ENCODE measurements at places on chromosomes 3 and 15.

DNA sequence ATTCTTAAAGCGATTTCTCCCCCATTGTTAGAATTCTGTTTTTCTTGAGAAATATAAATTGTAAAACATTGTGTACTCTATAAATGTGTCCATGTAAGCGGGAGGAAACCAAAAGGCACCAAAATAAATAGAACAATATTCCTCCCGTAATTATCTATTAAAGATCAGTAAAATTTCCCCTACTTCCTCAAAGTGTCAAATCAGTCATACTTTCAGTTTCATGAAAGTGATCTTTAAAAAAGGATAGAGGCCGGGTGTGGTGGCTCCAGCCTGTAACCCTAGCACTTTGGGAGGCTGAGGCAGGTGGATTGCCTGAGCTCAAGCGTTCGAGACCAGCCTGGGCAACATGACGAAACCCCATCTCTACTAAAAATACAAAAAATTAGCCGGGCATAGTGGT, 278.9 kb downstream of the MECOM start:
- no peak for DNase-seq

DNA sequence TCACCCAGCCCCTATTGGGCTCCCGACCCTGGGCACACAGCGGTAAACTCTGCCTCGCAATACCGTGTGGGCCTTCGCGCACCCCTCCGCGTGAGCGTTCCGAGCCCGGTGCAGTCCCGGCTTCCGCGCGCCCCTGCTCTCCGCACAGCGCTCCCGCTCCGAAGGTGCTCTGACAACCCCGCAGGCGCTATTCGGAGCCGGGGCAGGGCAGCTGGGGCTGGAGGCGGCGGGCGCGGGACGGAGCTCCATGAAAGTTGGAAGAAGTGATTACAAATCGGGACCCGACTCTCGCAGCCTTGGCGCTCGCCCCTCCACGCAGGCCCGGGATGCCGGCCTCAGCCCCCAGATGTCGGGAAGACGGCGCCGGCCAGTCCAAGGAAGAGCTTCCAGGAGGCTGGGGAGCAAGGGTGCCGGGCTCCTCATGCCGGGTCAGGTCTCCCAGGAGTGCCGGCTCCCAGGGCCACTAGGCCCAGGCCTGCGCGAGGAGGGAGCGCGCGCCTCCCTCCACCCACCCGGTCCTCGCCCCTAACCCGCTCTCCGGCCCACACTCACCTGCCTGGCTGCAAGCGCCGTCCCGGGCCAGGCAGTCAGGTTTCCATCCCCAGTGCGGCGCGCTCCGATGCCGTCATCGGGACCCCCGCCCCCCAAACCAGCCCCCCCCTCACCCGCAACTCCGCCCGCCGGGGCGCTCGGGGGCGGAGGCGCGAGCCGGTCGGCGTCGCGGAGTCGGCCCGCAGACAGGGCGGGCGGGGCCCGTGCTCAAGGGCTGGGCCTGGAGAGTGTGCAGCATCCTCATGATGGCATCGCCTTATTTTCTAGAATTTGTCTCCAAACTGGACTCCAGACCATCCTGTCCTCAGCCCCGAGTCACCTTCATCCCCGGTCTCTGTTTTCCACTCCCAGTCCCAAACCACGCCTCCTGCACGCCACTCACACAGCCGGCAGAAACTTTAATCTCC, at the start of gene KIF7:
KIF7 (minus strand) TSS at position 621 of the 959 bp plus-strand sequence. CDS start 2,537 bp downstream, outside the sequence.
- DNase-seq: peak; percentile 33

- peak; percentile 94 for DNase-seq
These were observed 432 bp upstream of the LPP start for GRCh38 chr3:188153437-188154013.

- peak; percentile 83 for DNase-seq
These were observed 82.4 kb upstream of the PRR23C start for GRCh38 chr3:139127101-139127500.

GRCh38 chr3:171933441-171933840, 90.3 kb downstream of the TMEM212 start:
- DNase-seq: no peak

- no peak for DNase-seq
These were observed 353.9 kb upstream of the ROPN1 start for GRCh38 chr3:124345845-124346244.

- DNase-seq: peak; percentile 72
These were observed 401.5 kb upstream of the PROK2 start for GRCh38 chr3:72186400-72186855.

GRCh38 chr3:194960446-194961032, 274.9 kb downstream of the FAM43A start:
- no peak for DNase-seq

DNA sequence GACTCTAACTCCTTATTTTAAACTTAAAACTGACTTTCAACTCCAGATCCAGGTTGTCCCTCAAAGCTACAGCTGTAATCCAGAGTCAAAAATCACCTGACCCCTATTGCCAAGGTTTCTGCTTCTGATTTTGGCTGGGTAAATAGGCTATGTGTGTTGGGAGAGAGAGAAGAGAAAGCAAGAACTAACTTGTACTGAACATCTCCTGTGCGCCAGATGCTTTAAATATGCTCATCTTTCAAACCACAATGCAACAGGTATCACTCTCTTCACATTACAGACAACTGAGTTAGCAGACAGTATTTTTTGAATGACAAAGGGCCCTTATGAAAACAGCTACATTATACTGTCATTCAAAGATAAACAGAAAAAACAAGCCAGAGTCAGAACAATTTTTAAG, 7.0 kb downstream of the WWTR1 start:
- no peak for DNase-seq

DNA sequence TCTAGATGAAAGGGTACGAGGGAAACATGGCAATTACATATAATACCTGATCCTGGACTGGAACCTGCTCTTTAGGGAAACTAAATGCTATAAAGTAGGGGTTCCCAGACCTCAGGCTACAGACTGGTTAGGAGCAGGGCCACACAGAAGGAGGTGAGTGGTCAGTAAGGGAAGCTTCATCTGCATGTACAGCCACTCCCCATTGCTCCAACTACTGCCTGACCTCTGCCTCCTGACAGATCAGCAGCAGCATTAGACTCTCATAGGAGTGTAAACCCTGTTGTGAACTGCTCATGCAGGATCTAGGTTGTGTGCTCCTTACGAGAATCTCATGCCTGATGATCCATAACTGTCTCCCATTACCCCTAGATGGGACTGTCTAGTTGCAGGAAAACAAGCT, 78.9 kb upstream of the PSMD6 start:
- no peak for DNase-seq

DNA sequence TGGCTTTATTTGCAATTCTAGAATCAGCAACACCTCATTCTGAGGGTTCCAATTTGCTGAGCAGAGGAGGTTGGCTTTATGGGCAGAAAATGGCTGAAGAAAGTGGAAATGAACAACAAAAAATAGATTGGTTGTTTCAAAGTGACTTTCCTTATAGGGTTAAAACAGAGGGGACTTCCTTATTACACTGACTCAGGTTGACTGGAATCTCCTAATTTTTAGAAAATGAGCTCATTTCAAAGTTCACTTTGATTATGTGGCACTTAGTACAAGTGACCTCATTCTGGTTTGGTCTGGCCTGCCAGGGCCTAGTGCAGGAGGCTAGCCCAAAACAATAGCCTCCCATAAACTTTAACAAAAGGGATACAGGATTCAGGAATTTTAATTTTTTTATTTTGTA, 41.4 kb downstream of the NFKBIZ start:
- DNase-seq: peak; percentile 31

- DNase-seq: no peak
These were observed 122.3 kb upstream of the GPR149 start for GRCh38 chr3:154552338-154552737.

DNA sequence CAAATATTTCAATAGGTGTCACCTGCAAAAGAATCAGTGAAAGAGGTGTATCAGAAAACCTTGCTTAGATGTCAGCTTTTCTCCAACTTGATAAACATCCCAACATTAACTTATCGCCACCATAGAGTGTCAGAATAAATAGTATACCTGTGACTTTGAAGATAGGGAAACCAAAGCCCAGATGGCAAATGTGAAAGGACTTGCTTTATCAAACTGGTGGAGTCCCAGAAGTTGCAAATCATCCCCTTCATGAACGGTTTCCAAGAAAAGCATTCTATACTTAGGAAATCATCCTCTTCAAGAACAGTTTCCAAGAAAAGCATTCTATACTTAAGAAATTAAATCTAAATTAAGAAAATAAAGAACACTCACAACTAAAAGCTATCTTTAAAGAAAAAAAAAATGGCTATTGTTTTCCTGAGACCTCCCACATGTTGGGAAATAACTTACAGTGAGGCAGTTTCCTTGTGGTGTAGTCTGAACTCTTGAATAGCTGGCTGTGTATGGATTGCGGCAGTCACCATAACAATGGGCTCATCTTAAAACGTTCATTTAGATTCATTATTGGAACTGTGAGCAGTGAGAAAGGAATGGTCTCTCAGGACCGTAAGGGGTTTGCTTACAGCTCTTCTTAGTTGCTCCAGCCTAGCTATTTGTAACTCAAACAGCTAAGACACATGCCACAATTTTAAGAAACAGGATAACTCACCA, 56.5 kb downstream of the GHSR start:
- DNase-seq: peak; percentile 74

- no peak for DNase-seq
These were observed 189.4 kb downstream of the TBC1D5 start for GRCh38 chr3:17553080-17553479.

GRCh38 chr15:77625376-77625775, 7.3 kb downstream of the LINGO1 start:
- DNase-seq: no peak

DNA sequence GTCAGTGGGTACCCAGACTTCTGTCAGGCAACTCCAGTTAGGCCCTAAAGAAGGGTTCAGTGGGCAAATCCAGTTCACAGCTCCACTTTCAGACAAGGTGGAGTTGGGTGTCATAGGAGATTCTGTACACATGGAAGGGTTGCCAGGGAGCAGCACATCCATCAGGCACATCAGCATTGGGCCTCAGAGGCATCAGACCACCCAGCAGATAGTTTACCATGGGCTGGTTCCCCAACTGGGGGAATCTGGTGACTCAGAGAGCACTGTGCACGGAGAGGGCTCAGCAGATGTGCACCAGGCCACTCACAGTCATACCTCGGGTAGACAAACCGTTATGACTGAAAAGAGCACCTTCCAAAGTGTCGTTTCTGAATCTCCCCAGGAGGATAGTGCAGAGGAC, 27.2 kb downstream of the SYNM start:
- DNase-seq: no peak

DNA sequence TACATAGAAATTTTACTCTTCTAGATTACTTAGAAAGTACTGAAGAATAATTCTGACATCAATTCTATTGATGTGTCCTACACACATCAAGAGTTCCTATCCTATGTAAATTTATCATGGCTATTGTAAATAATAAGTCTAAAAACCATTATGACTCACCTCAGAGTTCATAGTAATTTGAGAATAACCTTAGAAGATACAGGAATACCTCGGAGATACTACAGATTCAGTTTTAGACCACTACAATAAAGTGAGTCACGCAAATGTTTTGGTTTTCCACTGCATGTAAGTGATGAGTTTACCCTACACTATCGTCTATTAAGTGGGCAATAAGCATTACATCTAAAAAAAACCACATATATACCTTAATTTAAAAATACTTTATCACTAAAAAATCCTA, 74.8 kb downstream of the NR1I2 start:
- DNase-seq: no peak

DNA sequence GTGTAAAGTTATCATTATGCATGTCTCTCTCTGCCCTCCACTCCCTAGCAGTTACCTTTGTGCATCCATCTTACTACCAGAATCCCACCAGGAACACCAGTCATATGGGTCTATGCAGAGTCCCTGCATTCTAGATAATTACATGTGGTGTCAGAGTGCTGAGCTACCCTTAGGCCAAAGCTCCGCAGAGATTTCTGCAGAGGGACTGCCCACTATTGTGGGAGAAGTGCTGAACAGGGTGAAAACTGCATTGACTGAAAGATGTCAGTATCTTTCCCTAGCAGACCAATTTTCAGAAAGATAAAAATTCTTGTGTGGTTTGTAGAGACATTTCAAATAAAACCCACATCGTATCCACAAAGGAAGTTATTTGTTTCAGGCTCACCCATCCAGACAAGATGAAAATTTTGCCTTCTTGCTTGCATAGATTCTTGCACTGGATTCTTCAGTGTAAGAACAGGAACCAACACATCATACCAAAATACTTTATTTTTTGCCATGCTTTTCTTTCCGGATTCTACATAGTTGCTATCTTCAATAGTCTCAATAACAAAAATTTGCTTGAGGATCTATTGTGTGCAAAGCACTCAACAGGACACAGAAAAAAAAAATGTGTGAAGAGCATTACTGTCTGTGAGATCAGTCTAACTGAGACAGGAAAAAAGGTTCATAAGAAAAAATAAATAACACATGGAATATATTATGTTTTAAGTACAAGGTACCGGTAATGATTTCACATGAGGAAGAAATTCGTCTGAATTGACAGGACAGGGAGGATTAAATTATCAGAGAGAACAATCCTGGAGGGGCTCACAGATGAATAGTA, 32.0 kb upstream of the CCDC80 start:
- DNase-seq: no peak

GRCh38 chr15:101025896-101026631, 106.9 kb downstream of the LRRK1 start:
- DNase-seq: no peak

GRCh38 chr3:101154401-101154800, 161.2 kb upstream of the ABI3BP start:
- no peak for DNase-seq

DNA sequence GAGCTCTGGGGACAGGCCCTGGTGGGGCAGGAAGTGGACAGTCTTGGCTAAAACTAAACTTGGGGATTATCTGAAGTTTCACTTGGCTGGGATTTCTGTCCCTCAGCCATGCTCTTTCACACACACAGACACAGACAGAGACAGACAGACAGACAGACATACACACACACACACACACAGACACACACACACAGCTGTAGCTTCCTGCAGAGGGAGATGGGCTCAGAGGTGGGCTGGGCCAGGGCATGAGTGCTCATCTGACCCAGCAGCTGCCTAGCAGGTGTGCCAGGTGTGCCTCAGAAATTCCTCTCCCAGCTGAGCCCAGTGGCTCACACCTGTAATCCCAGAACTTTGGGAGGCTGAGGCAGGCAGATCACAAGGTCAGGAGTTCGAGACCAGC, 3.3 kb downstream of the RHOV start:
- no peak for DNase-seq

DNA sequence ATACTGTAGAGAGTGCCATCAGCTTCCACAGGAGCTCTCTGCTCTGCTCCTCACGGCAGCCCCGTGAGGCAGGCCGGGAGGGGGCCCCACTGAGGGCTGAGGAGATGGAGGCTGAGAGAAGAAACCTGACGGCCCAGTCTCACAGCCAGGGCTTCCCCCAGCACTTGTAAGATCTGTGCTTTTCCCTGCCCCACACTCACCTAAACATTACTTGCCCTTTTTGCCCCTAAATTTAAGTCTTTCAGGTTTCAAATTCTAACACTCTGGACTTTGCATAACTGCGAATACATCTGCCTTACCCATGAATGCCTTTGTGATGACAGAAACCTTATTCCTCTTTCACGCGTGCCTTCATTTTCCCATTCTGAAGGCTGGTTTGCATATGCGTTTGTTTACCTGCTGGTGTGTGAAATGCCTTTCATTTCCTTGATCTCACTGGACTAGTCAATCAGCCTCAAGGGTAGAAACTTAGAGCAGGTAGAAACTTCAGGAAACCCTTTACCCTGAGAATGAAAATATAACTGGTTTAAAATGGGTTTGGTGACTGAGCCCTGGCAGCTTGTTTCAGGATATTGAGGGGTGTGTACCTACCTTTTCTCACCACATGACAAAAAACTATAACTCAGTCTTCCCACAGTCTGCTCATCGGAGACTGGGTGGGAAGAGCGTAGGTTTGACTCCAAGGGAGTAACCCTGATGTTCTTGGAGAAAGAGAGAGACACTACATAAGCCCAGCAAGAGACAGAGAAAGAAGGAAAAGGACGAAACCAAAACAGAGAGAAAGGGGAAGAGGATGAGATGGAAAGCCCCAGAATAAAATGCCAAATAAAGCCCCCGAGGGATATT, 20.1 kb downstream of the SLC12A8 start:
- DNase-seq: no peak
